ENCODE measurements at places on chromosomes 5 and 9.
A peak's percentile ranks its signal among the peaks of the same experiment; 100 is the strongest.

DNA sequence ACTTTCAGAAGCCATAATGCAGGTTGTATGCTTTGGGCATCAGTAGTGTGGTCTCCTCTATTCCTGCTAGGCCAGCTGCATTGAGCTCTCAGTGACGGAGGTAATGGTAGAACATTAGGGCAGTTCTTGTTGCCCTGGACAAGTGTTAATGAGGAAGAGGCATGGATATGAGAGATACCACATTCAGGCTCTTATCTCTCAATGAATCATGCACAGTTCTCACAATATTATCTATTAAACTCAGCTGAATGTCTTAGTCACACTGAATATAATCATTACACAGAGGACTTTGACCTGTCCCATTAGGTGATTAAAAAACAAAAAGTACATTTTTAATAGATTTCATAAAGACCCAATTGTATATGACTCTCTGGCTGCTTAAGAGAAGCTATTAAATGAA is 76.6 kb upstream of the SSBP2 start:
- DNase-seq: no peak

DNA sequence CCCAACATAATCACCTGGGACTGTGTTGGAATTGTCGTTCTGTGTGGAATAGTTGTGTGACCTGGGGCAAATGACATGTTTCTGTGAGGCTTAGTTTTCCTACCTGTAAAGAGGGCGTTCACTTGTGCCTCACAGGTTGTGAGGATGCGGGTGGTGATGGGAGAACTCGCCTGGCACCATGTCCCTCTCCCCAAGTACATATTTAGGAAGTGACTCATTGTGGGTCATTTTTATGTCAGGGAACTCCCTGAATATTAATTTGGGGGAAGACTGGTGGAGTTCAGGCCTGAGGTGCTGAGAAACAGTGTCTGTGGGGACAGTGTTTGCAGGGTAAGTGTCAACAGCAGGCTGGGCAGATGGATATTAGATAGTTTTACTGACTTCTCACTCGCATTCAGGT is 144.7 kb downstream of the KDM4C start:
- no peak for DNase-seq

DNA sequence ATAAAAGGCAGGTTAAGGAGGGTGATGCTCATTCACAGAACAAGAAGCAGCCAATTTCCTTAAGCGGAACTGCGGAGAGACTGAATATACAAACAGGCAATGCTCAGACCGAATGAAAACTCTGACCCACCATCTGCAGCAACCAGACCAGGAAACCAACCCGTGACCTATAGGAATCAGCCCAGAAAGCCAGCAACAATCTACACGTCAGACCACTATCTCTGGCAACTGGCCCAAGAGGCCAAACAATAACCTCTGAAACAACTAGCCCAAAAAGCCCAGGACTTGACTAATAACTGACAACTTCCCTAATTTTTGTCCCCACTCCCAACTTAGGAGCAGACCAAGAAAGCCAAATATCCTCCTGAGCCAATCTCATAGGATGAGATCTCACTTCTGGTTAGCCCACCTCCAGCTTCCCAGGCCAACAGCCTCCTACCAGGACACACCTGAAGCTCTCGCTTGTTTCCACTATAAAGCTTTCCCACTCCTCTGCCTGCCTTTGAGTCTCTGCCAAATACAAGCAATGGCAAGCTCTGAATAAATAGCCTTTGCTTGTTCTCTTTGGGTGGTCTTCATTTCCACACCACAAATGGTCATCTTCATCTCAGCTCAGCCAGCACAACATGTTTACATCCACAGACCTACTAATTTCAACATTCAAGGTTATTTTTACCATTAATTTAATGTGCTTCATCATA is 168.5 kb downstream of the HSD17B3 start:
- DNase-seq: peak; percentile 21

GRCh38 chr5:3269395-3270169 is 326.1 kb upstream of the IRX1 start:
- no peak for DNase-seq

DNA sequence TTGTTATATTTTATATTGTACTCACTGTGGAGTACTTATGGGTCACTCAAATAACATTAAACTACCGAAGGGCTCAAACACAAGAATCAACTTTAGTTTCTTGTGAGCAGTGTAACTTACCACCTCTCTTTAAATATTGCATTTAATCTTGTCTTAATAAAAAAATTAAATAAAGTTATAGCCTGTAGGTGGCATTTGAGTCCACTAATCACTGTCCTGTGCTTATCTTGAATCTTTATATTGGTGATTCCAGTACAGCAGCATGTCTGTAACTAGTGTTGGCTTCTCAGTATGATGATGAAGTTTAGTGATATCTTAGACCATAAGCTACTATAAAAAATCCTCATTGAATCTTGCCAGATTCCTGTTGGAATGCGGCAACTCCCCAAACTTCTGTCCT is 313.8 kb downstream of the FAM170A start:
- DNase-seq: no peak

DNA sequence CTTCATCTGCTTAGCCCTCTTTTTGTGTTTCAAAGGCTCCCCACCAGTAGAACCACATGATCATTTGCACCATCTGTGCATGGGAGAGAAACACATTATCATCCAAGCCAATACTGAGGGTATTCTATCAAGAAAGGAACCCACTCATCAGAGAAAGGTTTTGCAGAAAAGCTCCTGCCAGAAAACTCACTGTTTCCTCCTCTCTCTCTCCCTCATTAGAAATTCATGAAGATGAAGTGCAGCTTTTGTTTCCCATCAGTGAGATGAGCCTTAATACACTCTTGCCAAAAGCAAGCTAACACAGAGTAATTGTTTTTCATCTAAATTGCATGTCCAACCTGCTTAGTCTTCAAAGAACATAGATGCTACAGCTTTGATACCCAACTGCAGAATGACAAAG is 142.4 kb upstream of the GRAMD2B start:
- DNase-seq: no peak

- no peak for DNase-seq
Observed at GRCh38 chr5:64872044-64872443, 103.3 kb downstream of the CWC27 start.

DNA sequence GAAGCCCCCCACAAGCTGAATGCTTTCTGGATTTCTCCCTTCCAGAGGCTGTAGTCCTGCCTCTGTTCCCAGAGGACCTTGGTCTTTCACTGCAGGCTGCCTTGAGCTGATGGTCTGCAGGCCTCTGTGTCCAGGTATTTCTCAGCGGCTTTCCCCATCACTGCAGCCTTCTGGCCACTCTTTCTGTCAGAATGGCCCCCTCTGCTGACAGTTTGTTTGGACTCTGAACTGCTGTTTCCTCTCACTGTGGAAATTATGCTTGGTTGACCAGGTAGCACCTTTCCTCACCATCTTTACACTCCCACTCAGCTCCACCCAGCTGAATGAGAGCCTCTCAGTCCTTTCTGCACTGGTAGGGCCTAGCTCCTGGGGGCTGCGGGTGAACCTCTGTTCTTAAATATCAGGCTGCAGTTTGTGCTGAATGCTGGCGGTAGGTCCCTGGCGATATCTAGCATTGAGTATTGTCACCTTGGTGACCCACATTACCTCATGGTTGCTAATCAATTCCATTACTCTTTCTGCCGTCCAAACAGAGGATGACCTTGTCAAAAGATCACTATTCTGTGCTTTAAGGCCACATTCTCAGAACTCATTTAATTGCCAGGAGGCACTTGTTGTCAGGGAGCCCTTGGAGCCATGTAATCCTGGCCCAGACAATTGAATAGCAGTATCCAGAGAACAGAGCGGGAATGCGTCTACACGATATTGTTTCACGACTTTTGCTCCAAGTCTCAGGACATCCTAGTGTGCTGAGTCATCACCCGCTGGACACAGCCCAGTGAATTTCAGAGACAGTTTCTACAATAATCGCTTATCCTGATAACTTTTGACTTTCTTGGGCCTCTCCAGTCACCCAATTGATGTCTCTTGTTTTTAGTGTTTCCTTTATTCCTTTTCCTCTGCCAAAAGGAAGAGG is 230.2 kb downstream of the TENT4A start:
- DNase-seq: no peak

DNA sequence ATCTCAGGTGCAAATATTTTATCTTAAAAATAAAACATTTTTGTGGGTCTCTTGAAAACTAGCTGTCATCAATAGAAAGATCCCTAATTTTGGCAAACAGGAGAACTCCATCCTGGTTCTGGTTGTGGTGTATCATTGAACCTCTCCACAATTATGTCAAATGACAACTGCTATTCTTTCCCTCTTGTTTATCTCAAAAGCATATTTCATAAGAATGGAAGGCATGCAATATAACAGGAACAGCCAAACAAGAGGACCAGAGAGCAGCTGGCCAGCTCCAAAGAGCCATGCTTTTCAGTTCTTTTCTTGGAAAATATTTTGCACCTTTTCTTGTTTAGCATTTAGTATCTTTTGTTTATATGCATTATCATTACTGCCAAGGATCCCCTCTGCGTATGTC is 125.4 kb downstream of the ADAMTS6 start:
- DNase-seq: no peak

Data from NCI-H2081 (cell line).